Mesothelial cell of epicardium (in vitro differentiated cells): ENCODE measurements at places on chromosomes 2 and 18.

DNA sequence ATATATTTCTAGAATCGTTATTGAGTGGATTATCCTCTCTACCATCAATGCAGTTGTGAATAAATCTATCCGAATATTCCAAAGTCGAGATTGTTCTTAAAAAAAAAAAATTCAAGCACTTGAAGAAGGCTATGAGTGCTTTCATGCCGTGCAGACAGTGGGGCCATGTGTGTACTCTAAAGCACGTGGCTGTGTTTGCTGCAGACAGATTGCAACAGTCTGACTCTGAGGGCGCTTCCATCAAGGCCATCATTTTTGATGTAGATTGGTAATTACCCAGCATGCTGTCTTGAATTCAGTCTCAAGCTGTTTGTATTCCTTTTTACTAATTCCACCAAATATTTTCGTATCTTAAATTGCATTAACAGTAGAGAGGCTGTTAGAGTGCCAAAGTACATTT is 325.9 kb upstream of the LINC00305 start:
- peaks cover 7% of the 10 kb centered on the region for H3K4me1 ChIP-seq
- no peaks in the 10 kb centered on the region for H3K36me3 ChIP-seq
- DNase-seq: no peak

- no peaks in the 10 kb centered on the region for H3K27me3 ChIP-seq
- H3K4me3 ChIP-seq: no peak overlapping the region
- no peak overlapping the region for H3K27ac ChIP-seq
- no peaks in the 10 kb centered on the region for H3K36me3 ChIP-seq
- H3K4me1 ChIP-seq: no peaks in the 10 kb centered on the region
Measured at GRCh38 chr2:12935796-12936195, 219.1 kb downstream of the TRIB2 start.

GRCh38 chr2:95306336-95306895 is 9.3 kb downstream of the KCNIP3 start:
- H3K4me3 ChIP-seq: no peak overlapping the region
- no peaks in the 10 kb centered on the region for H3K36me3 ChIP-seq
- no peak for DNase-seq
- no peak overlapping the region for H3K27ac ChIP-seq
- no peaks in the 10 kb centered on the region for H3K4me1 ChIP-seq

GRCh38 chr2:27715318-27716210 is 51.9 kb downstream of the SLC4A1AP start:
- H3K4me3 ChIP-seq: peak overlapping the region; percentile 58
- H3K27me3 ChIP-seq: peaks cover 2% of the 10 kb centered on the region
- H3K27ac ChIP-seq: peak overlapping the region; percentile 4
- no peaks in the 10 kb centered on the region for H3K36me3 ChIP-seq
- H3K4me1 ChIP-seq: peaks cover 14% of the 10 kb centered on the region

DNA sequence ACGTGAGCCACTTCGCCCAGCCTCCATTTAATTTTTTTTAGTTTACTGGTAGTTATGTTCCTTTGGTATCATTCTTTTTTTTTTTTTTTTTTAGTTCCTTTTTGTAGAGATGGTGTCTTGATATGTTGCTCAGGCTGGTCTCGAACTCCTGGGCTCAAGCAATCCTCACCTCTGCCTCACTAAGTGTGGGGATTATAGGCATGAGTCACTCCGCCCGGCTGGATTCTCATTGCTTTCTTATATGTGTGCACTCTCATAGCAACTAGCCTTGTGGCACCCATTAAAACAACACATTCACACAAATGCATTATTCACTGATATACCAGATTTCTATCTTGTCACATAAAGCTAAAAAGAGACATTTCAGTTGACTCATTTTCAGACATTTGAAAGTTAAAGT is 4.2 kb downstream of the TTC27 start:
- H3K36me3 ChIP-seq: peaks cover 8% of the 10 kb centered on the region
- H3K4me1 ChIP-seq: peaks cover 8% of the 10 kb centered on the region
- H3K27ac ChIP-seq: no peak overlapping the region
- H3K4me3 ChIP-seq: no peak overlapping the region
- DNase-seq: no peak
- peaks cover 2% of the 10 kb centered on the region for H3K27me3 ChIP-seq

GRCh38 chr2:23620841-23621341 is 235.9 kb downstream of the KLHL29 start:
- no peaks in the 10 kb centered on the region for H3K36me3 ChIP-seq
- no peaks in the 10 kb centered on the region for H3K27me3 ChIP-seq
- no peak overlapping the region for H3K27ac ChIP-seq
- H3K4me3 ChIP-seq: no peak overlapping the region

- peaks cover 74% of the 10 kb centered on the region for H3K27me3 ChIP-seq
- no peak for DNase-seq
- peaks cover 8% of the 10 kb centered on the region for H3K4me1 ChIP-seq
- no peak overlapping the region for H3K27ac ChIP-seq
- H3K4me3 ChIP-seq: no peak overlapping the region
Measured at GRCh38 chr18:48418539-48419276, 9.5 kb upstream of the ZBTB7C start.

DNA sequence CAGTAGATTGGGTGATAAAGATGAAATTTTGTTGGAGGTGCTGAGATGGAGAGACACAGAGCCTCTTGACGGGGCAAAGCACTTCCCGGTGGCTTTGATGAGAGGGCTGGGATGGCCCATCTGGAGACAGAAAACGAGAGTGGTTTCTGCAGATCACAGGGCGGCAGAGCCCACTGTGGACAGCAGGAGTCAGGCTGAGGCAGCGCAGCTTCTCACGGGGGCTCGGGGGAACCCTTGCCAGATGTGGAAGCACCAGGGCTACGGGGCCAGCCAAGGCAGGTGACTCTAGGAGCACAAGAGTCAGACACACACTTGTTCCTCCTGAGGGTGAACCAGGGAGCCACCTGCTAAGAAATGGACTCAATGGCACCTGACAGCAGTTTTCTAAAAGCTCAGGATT is 78.5 kb downstream of the TPO start:
- no peak overlapping the region for H3K4me3 ChIP-seq
- no peaks in the 10 kb centered on the region for H3K36me3 ChIP-seq
- H3K27ac ChIP-seq: no peak overlapping the region
- DNase-seq: peak; percentile 14

- H3K4me1 ChIP-seq: peaks cover 34% of the 10 kb centered on the region
- no peak for DNase-seq
- H3K27me3 ChIP-seq: no peaks in the 10 kb centered on the region
- H3K36me3 ChIP-seq: no peaks in the 10 kb centered on the region
- H3K27ac ChIP-seq: no peak overlapping the region
Measured at GRCh38 chr2:106193690-106193976, 468 bp downstream of the UXS1 start.

DNA sequence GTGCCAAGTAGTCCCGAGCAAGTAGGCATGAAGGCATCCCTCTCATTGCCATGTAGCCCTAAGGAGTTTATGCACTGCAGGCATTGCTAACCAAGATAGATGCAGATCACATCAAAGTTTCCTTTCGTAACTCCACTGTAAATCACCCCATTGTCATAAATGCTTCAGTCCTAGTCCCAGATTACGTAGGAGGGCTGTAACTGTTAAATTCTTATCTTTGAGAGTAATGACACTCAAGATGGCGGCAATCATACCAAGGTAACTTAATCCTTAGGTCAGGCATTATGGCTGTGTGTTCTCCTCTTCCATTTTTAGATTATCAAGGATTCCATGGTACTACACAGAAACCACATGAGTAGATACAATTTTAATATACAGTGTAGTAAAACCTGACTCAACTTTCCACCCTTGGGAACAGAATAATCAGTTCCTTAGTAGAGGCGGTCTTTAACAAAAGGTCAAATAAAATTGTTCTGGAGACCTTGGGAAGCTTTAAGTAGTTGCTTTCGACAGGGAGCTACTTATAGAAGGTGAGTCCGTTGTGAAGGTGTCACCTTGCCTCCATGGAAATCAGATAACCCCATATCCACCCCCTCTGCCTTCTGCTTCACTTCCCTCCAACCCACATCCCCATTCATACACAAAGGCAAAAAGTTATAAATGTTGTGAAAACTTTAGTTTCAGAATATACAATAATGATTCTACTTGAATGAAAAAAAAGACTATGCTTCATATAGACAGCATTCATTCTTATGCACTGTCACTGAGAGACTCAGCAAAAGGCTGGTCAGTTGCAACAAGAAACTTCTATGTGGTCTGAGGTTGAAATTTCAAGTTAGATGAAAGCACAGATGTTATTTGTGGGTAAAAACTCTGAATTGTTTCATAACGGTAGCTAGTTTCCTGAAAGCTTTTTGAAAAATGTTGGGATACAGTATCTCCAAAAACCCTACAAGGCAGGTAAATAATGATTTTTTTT is 64.8 kb upstream of the GALNT5 start:
- H3K4me1 ChIP-seq: peaks cover 4% of the 10 kb centered on the region
- H3K36me3 ChIP-seq: no peaks in the 10 kb centered on the region
- DNase-seq: no peak
- no peak overlapping the region for H3K27ac ChIP-seq
- H3K27me3 ChIP-seq: no peaks in the 10 kb centered on the region
- no peak overlapping the region for H3K4me3 ChIP-seq

DNA sequence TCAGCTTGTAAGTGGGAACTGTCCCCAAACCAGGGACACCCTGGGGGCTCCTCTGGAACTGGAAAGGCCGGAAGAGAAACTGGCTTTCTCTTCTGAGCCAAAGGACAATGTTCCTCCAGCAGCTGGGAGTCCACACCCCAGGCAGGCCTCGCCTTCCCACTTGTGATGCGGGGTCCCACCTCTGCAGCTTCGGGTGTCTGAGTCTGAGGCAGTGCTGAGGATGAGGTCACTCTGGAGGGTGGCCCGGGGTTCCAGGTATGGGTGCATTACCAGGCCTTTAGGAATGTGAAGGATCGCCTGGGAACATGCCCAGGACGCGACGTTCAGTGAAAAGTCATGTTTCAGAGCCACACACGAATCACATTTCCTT is 18.2 kb upstream of the BOK start:
- H3K27ac ChIP-seq: peak overlapping the region; percentile 57
- peak overlapping the region; percentile 62 for H3K4me3 ChIP-seq
- H3K4me1 ChIP-seq: peaks cover 9% of the 10 kb centered on the region
- DNase-seq: no peak
- H3K36me3 ChIP-seq: no peaks in the 10 kb centered on the region

DNA sequence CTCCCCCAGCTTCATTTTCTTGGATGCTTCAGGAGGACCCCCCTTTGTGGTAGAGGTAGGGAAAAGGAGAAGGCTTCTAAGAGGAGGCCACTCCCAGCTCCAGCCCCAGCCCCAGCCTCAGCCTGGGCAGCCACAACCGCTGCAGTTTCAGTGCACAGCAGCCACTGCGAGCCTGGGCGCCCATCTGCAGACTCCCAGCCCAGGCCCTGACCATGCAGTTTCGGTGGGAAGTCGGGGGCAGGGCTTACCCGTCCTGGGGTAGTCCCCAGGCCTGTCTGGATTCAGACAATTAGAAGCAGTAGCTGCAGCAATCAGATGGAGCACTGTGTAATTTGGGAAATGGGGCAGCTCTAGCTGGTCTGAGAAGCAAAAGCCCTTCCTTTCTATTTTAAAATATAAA is 28.6 kb downstream of the ITM2C start:
- DNase-seq: no peak
- H3K36me3 ChIP-seq: no peaks in the 10 kb centered on the region
- peaks cover 2% of the 10 kb centered on the region for H3K4me1 ChIP-seq
